ENCODE measurements at places on chromosomes 11 and 22.

- DNase-seq = peak; percentile 13
Observed at GRCh38 chr11:58574881-58575280, 775 bp downstream of the LPXN start.

GRCh38 chr11:2701898-2702434 lies 2.2 kb upstream of the KCNQ1OT1 start:
- no peak for DNase-seq

- DNase-seq = no peak
Observed at GRCh38 chr11:130613396-130613795, 165.0 kb downstream of the ADAMTS15 start.

- peak; percentile 32 for DNase-seq
Observed at GRCh38 chr11:12137938-12138731, 27.7 kb downstream of the MICAL2 start.

DNA sequence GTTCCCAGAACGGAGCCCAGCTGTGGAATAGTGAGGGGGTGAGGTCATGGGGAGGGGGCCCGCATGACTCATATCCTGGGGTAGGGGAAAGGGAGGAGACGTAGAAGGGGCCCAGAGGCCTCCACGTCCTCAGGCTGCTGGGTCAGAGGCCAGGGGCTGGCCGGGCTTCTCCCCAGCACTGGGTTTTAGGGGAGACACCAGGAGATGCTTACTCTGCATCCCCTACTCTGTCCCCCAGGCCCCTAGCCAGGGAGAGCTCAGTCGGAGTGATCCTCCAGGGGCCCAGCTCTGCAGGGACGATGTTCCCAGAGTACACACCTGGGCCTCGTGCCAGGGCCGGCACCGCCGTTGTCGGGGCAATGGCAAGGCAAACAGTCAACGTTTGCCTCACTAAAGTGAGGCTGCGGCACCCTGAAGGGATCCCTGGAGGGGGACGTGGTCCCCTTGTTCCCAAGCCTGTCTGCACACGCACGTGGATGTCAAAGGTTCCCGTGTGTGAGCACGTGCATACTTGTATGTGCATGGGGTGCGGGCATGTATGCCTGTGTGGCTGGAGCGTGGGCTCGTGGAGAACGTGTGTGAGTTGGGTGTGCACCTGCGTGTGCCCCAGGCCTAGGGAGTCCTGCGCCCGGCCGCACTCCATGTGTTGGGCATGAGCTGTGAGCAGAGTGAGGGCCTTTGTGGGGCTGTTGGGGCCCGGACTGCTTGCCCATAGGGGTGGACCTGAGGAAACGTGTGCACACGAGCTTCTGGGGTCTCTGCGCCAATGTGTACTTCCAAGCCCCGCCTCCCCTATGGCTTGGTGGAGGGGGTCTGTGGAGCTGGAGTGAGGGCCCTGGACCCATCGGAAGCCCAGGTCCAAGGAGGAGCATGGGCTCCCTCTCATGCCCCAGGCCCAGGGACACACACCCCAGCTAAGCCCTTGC lies 14.2 kb downstream of the PRR33 start:
- no peak for DNase-seq

GRCh38 chr11:101666916-101667315 lies 83.1 kb upstream of the TRPC6 start:
- DNase-seq = no peak

- no peak for DNase-seq
Observed at GRCh38 chr11:128029219-128029722, 558.1 kb downstream of the ETS1 start.

DNA sequence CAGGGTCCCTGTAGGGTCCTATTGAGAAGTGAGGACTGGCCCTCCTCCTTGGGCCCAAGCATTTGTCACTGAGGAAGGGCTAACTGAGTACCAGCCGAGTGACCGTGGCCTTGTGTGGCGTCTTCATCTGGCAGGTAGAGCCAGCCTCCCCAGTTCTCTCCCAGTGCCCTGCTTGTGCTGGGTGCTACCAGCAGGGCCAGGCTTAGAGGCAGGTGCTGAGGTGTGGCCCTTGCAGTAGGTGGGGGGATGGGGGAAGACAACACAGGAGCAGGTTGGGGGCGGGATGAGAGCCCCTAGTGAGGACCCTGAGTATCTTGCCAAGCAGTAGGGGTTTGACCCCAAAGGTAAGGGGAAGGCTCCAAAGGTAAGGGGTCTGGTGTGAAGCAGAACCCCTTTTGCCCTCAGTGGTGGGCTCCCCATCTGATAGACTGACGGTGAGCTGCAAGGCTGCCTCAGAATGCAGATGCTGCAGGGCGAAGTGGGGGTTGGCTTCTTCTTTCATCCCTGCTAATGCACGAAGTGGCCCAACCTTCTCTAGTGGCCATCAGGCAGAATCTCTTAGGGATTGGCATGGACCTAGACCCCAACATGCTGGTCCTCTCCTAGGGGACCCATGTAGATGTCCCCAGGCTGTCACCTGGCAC lies 19.6 kb downstream of the CDC45 start:
- no peak for DNase-seq

DNA sequence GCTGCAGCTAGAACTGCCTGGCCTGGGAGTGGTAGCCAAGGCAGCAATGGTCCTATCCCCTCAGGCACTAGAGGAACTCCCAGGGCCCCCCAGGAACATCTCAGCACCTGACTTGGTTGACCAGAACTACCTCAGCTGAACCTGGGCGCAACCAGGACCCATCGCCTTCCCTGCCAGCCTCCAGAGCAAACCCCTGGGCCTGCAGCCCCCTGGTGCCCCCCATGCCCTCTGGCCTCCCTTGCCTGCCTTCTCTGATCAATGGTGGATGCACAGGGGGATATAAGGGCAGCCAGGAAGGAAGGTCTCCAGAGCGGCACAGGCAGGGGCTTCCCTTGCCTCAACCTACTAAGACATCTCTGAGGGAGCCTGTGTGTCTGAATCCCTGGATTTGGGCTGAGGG lies 13.5 kb downstream of the MS4A10 start:
- no peak for DNase-seq

DNA sequence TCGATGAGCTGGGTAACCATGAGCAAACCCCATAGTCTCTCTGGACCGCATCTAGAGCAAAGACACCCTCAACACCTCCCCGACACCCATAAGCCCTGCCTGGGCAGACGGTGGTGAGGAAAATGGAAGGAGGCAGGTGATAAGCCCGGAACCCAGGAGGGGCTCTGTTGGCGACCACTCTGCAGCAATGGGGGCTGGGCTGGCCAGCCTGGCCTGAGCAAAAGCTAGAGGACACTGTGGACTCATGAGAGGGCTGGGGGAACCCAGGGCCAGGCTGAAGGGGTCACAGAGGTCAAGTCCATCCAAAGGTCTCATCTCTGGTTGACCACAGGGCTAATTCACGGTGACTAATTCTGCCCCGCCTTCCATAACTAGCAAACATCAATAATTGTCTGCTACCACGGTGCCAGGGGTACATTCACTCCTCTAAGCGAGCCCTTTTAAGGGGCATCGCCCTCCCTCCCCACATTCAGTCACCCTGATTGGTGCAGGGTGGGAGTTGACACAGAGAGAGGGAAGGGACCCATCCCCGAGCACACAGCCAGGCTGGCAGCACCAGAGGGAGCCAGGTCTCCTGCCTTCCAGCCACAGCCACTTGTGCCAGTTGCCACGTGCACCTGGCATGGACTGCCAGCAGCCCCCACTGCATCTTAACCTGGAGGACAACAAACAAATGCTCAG lies 4.0 kb downstream of the PYGM start:
- no peak for DNase-seq

DNA sequence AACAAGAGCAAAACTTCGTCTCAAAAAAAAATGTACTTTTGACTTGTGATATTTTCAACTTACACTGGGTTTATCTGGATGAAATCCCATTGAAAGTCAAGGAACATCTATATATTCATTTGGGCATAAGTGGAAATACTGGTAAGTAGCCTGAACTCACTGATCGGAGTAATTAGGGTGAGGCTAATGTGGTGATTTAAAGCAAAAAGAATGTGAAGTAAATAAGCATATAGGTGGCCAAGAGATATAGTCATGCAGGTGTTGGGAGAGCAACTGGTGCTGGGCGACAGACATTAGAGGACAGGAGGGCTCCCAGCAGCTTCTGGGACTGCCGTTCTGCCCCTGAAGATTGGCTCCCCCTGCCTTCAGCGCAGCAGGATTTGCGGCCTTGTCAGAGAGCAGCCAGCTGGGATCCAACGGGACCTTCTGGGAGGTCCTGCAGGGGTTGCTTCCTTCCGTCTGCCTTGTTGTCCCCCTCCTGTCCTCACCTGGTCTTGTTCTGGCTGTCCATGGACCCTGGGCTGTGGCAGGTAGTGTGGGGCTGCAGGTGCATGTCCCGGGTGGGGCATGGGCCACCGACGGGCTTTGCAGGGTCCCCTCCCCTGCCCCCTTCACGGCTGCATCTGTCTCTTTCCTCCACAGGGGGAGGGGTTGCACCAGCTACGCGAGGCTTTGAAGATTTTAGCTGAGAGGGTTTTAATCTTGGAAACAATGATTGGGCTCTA lies 14.1 kb downstream of the RHBDD3 start:
- no peak for DNase-seq

GRCh38 chr11:126518972-126519690 lies 163.6 kb downstream of the ST3GAL4 start:
- DNase-seq = no peak

- DNase-seq = no peak
Observed at GRCh38 chr11:74577624-74578396, 14.6 kb upstream of the POLD3 start.

DNA sequence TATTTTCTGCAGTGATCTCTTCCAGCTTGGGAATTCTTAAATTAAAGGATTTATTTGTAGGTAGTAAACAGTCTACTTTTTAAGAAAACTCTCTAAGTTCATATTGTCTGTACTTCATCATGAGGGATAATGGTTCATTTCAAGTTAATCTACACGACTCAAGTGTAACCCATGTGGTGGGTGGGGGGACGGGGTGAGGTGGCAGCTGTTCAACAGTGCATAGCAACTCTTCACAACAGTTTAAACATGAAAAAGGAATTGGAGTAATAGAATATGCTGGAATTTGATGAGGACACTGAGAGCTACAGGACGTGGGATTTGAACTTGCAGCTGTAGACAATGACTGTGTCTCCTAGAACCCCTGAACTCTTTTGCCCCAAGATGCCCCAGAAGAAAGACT lies 20.8 kb downstream of the BARX2 start:
- no peak for DNase-seq
